ENCODE measurements at places on chromosomes 16 and 17. TPM values are rescaled to one million over a fixed set of nuclear protein-coding genes. Genes with fewer than 3 reads are reported as not detected.

Gene TLCD2
- total RNA-seq, result 0.78 TPM

Gene DPEP2
- total RNA-seq, result 2.2 TPM

Gene HOXB1
- not detected for total RNA-seq

Gene TBC1D3D
- total RNA-seq, result not detected

Gene TBC1D3I
- total RNA-seq, result 0.67 TPM

Gene CX3CL1
- not detected for total RNA-seq

Gene PTX4
- total RNA-seq, result 0.39 TPM

Gene MT1G
- 7.5 TPM for total RNA-seq

Gene VTN
- 0.52 TPM for total RNA-seq

Gene GAST
- total RNA-seq, result not detected

Gene RRAD
- total RNA-seq, result 2.3 TPM

Gene PRKCB
- 273 TPM for total RNA-seq

Gene PYY
- not detected for total RNA-seq

All from natural killer cell treated with Interleukin-12 subunit alpha and Interleukin-12 subunit beta and Interleukin-15 and Interleukin-18, amount 100 ng/mL, for 72 hours (primary cell).